ENCODE measurements at places on chromosomes 3 and 15.
A peak's percentile ranks its signal among the peaks of the same experiment; 100 is the strongest.

DNA sequence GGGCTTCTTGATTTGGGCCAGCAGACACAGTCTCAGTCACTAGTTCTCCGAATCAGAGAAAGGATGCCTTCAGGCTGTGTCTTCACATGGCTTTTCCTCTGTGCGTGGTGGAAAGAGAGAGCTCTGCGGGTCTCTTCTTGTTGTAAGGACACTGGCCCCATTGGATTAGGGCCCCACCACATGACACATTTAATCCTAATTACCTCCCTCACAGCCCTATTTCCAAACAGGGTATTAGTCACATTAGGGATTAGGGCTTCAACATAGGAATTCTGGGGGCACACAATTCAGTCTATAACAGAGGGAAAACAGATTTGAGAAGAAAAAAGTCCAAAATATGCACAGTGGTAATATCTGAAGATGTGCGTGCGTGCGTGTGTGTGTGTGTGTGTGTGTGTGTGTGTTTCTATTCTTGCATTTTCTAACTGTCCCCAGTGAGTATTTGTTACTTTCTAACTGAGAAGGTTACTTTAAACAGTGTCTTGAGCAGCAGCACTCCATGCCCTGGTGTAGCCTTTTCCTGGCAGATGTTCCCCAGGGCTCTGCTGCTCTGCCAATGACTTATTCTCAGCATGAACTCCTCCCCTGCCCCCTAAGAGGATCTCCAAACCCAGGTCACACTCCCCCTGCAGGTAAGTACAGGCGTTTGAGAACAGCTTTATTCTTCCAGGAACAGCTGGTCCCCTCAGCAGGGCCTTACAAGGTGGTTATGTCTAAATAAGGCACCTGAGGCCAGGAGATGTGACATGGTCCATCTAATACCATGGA lies 72.9 kb downstream of the RPL39L start:
- no peak for DNase-seq

- DNase-seq: peak; percentile 51
Observed at GRCh38 chr3:98602078-98602678, 8.8 kb upstream of the CPOX start.

- DNase-seq: no peak
Observed at GRCh38 chr3:71129611-71130431, 453.7 kb downstream of the FOXP1 start.

DNA sequence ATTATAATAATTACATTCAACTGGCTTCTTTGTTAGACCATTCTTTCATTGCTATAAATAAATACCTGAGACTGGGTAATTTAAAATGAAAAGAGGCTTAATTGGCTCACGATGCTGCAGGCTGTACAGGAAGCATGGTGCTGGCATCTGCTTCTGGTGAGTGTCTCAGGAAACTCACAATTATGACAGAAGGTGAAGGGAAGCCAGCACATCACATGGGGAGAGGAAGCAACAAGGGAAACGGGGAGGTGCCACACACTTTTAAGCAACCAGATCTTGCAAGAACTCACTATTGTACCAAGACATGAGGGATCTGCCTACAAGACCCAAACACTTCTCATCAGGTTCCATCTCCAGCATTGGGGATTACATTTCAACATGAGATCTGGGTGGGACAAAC lies 413.1 kb upstream of the ARRDC4 start:
- DNase-seq: no peak

DNA sequence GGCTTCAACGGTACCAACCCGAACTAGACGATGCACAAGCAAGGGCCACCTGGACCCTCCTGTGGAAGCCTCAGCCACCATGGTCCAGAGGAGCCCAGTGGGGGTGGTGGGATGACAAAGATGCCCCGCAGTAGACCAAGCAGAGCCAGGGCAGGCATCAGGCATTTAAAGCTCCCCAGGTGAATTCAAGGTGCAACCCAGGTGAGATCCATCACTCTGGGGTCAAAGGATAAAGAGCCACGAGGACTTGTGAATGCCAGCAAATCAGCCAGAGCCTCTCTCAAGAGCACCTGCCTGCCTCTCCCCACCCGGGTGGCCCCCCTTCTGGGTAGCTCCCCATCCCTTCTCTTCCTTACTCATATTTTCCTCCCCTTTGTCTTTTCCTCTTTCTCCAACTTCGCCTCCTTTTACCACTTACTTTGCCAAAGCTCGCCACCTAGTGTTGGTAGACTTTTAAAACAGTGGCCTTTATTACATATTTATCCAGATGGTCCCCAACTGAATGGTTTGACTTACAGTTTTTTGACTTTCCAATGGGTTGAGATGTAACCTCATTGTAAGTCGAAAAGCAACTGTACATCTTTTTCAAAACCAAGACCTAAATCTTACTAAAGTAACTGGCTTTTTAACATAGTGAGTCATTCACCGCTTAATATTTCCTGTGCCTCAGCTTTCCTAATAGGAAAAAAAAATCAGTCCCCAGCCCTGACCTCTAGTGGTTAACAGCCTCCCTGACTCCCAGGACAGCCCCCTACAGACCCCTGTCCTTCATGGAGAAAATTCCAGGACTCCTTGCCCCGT lies 18.8 kb downstream of the PLA2G4F start:
- no peak for DNase-seq

GRCh38 chr3:60555686-60556354 lies 695.4 kb downstream of the FHIT start:
- DNase-seq: no peak

DNA sequence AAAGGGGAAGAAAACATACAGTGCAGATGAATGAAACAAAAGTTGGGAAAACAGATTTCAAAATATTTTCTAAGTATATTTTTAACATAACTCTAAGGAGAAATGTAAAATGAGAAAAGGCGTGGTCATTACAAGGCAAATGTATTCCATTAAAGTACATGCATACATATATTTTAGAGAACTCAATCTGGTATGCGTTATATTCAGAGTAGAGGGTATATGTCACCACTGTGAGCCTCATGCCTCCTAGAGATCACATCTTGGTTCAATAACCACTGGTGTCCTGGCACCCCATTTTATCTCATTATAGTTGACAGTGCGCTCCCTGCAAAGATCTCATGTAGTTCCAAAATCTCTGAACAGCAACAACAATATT lies 77.5 kb downstream of the SMARCC1 start:
- DNase-seq: no peak
